ENCODE measurements at places on chromosomes 7 and 10. TPM values are rescaled to one million over a fixed set of nuclear protein-coding genes. Genes with fewer than 3 reads are reported as not detected.

Gene AGAP3
- total RNA-seq: 29.7 TPM

Gene TSPAN33
- 9.4 TPM for total RNA-seq

Gene CLDN15
- 18.5 TPM for total RNA-seq

Gene A1CF
- 0.08 TPM for total RNA-seq

Gene OPN4
- total RNA-seq: not detected

Gene ELMO1
- 137 TPM for total RNA-seq

Gene ARMC3
- not detected for total RNA-seq

Gene AOAH
- 9.6 TPM for total RNA-seq

Gene VAX1
- total RNA-seq: not detected

Gene GRID2IP
- 0.13 TPM for total RNA-seq

Gene CHAT
- total RNA-seq: not detected

Gene ACHE
- 0.54 TPM for total RNA-seq

Gene TRPV6
- not detected for total RNA-seq

Gene EPHA1
- 1.1 TPM for total RNA-seq

Gene ATOH7
- total RNA-seq: not detected

Gene CDK6
- total RNA-seq: 350 TPM

Gene GIGYF1
- total RNA-seq: 88.3 TPM

Gene MMP21
- not detected for total RNA-seq

Gene GIMAP2
- total RNA-seq: 19.8 TPM

Gene PRLHR
- total RNA-seq: not detected

Gene SEM1
- total RNA-seq: 77.1 TPM

Gene VWDE
- total RNA-seq: 0.30 TPM

Gene CEP55
- 8.0 TPM for total RNA-seq

Gene PTF1A
- total RNA-seq: not detected

Gene BAMBI
- total RNA-seq: 1.1 TPM

Gene FKBP9
- total RNA-seq: 0.79 TPM

Gene NYAP1
- total RNA-seq: 0.11 TPM

Gene KIAA1217
- 0.20 TPM for total RNA-seq

Gene FKBP6
- not detected for total RNA-seq

Gene ADARB2
- total RNA-seq: 0.05 TPM

Gene TMEM229A
- total RNA-seq: not detected

Gene SLC26A3
- 0.37 TPM for total RNA-seq

Gene PPP1R3C
- 0.08 TPM for total RNA-seq

Gene FAM25A
- not detected for total RNA-seq

Gene PRKAR2B
- total RNA-seq: 0.60 TPM

Gene ZNF239
- 6.7 TPM for total RNA-seq

Gene ZNF655
- 61.6 TPM for total RNA-seq

Gene HOXA2
- not detected for total RNA-seq

All from activated T-cell treated with anti-CD3 and anti-CD28 coated beads, Interleukin-2, amount 50 U/mL, for 4 hours (primary cell).